ENCODE measurements at places on chromosomes 2 and 18. TPM values are rescaled to one million over a fixed set of nuclear protein-coding genes. Genes with fewer than 3 reads are reported as not detected.

- DNase-seq = no peak
These were observed 49.5 kb downstream of the CCDC148 start for GRCh38 chr2:158407031-158407430.

DNA sequence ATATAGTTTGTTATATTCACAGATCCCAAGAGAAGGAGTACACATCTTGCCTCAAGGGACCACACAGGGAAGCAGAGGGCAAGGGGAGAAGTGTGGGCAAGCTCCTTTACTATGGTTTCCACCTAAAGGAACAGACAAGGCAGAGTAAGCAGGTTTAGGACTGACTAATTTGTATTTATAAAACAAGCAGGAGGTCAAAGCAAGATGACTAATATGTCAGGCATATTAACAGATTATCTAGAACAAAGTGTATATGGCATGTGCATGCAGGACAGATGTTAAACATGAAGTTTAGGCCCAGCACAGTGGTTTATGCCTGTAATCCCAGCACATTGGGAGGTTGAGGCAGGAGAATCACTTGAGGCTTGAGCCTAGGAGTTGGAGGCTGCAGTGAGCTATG is 3.7 kb upstream of the LRP2 start:
- DNase-seq = no peak

DNA sequence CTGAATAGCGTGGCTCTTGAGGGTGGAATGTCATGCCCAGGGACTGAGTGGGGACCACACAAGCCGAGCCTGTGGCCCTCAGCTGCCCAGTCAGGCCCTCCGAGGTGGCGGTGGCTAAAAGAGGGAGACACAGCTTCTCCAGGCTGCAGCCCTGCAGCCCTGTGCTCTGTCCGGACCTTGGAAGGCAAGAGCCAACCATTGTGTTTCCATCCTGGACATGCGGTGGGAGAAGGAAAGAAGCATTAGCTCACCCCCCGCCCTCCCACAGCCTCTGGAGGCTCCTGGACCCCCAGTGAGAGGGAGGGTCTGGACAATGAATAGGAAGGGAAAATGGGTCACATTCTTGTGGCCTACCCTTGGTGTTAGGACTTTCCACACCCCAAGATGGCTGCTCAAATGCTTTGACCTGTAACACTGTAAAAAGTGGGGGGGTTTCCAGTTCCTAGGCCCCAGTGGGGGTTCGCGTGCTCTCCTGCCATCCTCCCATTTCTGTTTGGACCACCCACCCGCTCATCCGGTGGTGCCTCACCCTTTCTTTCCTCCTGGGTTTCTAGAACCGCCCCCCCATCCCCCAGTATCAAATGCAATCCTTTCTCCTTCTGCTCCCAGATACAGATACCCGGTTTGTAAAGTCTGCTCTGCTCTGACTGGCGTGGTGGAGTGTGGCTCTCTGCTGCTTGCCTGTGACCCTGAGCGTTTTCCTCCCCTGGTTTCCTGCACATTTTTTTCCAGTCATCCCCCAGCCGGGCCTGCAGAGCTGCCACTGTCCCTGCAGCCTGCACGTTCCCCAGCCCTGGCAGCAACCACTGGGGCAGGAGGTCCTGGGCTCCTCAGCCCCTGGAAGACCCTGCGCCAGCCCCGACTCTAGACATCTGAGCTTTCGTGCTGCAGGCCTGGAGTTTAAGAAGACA is 36.3 kb upstream of the SMAD7 start:
- DNase-seq = no peak

Gene MYCN
- polyA plus RNA-seq = not detected

- DNase-seq = no peak
These were observed 146.4 kb upstream of the MAP2 start for GRCh38 chr2:209277444-209277843.
